ENCODE measurements at places on chromosomes 12 and 14.

- no peak for DNase-seq
Observed at GRCh38 chr12:85476756-85477155, 196.7 kb downstream of the ALX1 start.

- DNase-seq = no peak
Observed at GRCh38 chr12:117140397-117141096, 41.3 kb upstream of the TESC start.

DNA sequence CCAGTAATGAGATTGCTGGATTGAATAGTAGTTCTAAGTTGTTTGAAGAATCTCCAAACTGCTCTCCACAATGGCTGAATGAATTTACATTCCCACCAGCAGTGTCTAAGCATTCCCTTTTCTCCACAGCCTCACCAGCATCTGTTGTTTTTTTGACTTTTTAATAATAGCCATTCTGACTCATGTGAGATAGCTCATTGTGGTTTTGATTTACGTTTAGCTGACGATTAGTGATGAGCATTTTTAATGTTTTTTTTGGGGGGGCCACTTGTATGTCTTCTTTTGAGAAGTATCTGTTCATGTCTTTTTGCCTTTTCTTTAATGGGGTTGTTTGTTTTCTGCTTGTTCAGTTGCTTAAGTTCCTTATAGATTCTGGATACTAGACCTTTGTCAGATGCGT is 8.1 kb upstream of the SLC15A5 start:
- DNase-seq = no peak

- no peak for DNase-seq
Observed at GRCh38 chr14:99698642-99699041, 14.5 kb downstream of the CYP46A1 start.

DNA sequence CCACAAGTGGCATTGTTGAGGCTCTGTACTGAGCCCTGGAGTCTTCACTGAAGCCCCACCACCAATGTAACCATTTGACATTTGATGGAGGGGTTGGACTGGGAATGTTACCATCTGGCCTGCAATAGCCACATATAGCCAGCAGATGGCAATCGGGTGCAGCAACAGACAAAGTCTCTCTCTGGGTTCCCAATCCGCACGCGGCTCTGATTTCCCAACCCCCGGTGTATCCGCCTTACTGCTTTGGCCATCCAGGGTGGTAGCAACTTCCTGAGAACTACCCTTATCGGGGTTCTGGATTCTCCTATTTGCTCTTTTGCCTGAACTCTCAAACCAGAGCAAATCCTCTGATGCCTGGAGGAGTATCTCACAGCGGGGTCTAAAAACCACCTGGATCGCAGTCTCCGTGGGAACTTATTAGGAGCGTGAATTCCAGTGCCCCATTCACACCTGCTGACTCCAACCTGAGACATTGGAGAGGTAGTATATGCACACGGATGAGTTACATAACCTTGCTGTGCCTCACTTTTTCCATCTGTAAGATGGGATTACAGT is 14.2 kb downstream of the VRTN start:
- peak; percentile 83 for DNase-seq

- no peak for DNase-seq
Observed at GRCh38 chr14:61616524-61617185, 78.7 kb upstream of the HIF1A start.

DNA sequence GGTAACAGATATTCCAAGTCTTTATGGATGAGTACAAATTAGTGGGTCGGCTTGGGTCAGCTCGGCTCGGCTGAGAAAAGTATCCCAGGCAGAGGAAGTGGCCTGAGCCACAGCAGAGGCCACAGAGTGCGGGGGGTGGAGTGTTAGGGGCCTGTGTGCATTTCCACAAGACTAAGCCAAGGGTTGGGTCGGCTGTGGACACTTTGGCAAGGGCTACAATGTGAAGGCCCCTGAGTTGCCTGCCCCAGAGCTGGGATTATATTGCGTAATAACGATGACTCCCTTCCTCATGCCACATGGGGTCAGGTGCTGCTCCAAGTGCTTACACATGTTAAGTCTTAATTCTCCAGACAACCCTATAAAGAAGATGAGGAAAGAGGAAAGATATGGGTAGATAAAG is 11.4 kb downstream of the EVL start:
- DNase-seq = no peak

DNA sequence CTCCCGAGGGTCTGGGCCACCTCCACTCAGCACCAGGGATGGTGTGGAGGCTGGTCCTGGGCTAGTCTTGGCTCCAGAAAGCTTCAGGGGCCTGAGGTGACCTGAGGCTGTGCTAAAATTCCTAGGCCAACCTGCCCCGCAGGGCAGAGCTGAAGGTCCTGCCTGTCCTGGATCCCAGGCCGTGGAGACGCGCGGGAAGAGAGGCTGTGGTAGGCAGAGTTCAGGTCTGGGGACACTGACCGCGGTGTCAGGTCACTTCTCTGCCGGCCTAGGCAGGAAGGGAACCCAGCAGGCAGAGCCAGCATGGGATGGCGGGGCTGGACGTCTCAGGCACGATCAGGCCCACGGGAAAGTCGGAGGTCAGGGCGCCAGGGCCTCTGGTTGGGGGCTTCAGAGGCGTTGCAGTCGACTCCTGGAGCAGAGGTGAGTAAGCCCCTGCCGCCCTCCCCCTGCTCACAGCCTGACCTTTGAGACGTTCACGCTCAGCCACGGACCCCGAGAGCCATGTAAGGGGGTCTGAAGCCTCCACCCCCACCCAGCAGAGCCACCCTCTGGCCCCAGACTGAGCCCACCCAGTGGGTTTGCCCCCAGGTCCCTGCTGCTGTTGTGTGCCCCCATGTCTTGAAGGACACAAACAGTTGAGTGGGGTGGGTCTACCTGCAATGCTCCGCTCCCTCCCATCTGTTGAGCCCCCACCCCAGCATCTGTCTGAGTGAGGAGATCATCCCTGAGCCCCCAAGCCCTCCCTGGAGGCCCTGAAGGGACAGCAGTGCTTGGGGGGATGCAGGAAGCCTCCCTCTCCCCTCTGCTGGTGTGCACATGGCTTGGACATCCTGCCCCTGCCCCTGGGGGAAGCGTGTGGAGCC is 142.7 kb downstream of the KIF26A start:
- no peak for DNase-seq

DNA sequence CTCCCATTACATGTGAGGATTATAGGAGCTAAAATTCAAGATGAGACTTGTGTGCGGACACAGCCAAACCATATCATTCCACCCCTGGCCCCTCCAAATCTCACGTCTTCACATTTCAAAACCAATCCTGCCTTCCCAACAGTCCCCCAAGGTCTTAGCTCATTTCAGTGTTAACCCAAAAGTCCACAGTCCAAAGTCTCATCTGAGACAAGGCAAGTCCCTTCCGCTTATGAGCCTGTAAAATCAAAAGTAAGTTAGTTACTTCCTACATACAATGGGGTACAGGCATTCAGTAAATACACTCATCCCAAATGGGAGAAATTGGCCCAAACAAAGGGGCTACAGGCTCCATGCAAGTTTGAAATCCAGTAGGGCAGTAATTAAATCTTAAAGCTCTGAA is 76.1 kb downstream of the CRADD start:
- DNase-seq = no peak

GRCh38 chr14:70814466-70814865 is 5.2 kb upstream of the MAP3K9 start:
- DNase-seq = no peak

DNA sequence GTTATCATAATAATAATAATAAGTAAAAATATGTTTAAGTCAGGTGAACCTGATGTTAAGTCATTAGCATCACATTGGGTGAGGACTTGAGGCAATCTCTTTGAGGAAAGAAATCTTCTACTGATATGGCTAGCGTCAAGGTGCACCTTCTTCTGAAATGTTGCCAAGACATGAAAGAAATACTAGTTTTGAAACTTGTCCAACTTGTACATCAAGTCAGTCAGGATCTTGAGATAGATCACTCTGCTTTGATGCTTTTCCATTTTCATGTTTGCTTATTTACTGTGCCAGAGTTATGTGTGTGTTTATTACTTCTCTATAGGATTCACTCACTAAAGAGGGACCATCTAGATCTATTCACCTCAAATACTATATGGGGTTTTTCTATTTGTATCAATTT is 90.0 kb upstream of the USP15 start:
- DNase-seq = no peak

DNA sequence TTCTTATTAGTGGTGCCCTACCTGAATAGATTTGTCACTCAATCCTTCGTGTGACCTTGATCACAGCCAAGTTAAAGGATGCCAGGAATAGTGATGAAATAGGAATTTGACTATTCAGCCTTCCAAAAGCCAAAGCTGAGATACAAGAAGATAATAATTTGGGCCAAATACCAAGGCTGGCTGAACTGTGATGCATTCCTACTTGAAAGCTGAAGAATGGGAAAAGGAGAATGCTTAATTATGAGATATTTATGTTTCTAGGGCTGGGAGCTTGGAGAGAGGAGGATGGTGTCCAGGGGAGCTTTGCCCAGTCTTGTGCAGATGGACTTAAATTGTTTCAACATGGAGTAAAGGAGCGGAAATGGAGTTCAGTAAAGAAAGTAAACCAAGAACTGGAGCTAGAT is 5.2 kb downstream of the RNASE7 start:
- no peak for DNase-seq

DNA sequence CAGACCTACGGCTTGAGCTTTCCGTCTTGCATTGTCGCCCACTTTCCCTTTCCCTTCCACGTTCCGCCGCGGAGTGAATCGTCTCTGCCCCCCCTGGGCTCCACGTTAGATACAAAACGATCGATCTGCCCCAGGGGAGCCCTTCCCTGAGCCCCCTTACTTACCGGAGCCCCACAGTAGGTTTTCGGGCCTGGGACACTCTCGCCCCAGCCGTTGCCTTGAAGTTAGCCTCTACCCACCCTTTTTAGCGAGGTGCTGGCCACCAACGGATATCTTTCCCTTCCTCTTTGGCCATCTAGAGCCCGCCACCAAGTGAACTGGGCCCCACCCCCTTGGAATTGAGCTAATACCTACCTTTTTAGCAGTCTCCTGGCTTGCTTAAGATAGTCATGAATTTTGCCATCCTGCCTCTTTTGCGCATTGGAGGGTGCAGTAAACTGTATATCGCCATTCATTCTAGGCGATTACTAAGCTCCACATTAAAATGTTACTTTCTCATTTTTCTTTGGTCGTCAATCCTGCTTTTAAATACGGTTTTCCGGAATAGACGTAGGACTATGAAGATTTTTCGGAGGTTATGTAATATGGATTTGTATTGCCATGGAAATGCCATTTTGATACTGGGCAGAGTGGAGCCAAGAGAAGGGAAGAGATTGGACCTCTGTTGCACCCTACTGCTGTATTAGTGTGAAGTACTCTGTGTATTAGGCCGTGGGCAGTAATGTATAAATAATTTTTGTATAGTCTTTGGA is 764 bp downstream of the RBM25 start:
- DNase-seq = no peak

- no peak for DNase-seq
Observed at GRCh38 chr14:25003537-25003936, 46.4 kb downstream of the STXBP6 start.

GRCh38 chr14:24058951-24059475 is 7.2 kb downstream of the CARMIL3 start:
- no peak for DNase-seq

DNA sequence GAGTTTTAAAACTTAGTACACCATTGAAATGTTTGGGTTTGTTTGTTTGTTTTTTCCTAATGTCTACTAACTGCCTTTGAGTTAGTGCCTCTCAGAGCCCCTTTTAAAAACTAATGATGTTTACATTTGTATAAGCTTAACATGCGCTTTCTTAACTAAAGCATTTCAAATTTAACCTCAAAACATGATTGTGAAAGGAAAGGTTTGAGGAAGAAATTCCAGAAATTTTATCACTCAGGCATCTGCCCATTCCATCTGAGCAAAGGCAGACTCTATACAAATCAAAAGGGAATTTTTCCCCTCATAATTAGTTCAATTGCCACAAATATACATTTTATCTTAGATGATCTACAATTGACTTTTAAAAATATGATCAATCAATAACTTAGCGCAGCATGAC is 230.7 kb upstream of the CAND1 start:
- no peak for DNase-seq

GRCh38 chr12:53738406-53739213 is 11.4 kb upstream of the CALCOCO1 start:
- no peak for DNase-seq

- no peak for DNase-seq
Observed at GRCh38 chr12:74801625-74802024, 264.0 kb downstream of the ATXN7L3B start.

DNA sequence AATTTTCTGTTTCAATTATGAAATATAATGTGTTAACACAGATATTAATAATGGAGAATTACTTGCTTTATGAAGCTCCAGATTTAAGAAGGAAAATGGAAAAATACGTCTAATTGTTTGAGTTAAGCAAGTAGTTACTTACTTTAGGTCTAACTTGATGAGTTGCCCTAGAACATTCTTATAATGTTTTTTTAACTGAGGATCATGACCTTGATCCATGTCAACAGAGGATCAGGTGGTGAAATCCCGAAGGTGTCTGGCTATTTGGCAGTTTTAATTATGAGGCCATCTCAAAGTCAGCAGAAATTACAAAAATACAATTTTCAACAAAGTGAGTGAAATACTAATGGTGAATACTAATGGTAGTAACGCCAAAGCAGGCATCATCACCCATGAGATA is 57.0 kb upstream of the REP15 start:
- DNase-seq = no peak

DNA sequence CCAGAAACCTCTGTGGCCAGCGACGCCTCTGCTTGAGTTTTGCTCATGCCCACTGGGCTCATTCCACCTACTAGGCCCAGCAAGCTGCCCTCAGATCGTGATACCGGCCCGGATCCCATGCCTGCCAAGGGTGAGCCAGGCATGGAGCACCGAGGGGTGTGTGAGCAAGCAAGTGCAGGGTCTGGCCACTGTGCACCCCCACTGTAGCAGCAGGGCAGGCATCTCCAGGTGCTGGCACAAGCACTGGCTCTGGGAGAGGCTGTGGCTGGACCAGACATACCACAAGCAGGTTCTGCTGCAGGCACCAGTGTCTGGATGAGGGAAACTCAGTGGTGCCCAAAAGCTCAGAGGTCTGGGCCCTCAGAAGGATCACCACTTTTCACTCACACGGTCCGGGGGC is 20.6 kb downstream of the FAM186A start:
- no peak for DNase-seq

DNA sequence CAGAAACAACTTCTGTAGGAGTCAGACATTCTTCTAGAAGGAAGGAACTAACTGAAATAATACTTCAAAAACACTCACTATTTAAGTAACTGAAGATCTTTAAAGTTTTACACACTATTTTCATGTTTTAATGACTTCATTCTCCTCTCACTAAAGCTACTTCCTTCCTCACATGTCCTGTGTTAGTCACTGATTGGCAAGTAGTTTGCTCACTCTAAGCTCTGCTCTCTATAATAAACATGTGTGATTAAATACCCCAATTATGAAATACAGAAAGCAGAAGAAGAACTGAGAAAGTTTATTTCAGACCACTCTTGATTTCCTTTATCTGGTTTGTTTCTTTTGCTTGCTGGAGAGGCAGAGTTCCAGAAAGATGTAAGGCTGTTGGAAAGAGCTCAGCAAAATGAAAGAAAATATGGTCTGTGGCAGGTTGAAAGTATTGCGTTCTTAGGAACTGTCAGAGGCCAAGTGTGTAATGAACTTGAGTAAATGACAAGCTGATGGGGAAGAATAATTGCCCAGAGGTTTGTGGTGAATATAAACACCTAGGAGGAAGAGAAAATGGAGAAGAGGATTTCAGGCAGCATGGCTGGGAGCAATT is 522.0 kb upstream of the SEL1L start:
- DNase-seq = no peak
